Spinal cord (tissue), 10 donors: ENCODE measurements at places on chromosomes 7 and 10. TPM values are rescaled to one million over a fixed set of nuclear protein-coding genes. Genes with fewer than 3 reads are reported as not detected.

DNA sequence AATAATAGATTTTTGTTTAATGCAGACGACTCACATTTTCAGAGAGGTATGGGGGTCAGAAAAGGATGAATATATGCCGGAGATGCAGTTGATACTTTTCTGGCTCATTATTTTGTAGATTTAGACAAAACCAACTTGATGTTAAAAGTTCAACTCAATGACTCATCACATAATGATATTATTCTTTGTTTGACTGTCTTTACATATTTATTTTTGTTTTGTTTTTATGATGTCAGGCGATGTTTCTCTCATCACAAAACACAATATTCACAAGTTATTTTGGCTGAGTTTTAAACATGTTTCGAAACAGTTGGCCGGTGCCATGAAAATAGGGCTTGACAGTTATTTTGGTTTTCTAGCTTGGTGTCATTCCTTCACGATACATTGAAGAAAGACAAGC, 1.3 kb downstream of the GJD4 start:
- no peaks in the 10 kb centered on the region for H3K36me3 ChIP-seq
- no peak overlapping the region for H3K4me3 ChIP-seq
- peaks cover 14% of the 10 kb centered on the region for H3K4me1 ChIP-seq
- no peak overlapping the region for H3K27ac ChIP-seq

DNA sequence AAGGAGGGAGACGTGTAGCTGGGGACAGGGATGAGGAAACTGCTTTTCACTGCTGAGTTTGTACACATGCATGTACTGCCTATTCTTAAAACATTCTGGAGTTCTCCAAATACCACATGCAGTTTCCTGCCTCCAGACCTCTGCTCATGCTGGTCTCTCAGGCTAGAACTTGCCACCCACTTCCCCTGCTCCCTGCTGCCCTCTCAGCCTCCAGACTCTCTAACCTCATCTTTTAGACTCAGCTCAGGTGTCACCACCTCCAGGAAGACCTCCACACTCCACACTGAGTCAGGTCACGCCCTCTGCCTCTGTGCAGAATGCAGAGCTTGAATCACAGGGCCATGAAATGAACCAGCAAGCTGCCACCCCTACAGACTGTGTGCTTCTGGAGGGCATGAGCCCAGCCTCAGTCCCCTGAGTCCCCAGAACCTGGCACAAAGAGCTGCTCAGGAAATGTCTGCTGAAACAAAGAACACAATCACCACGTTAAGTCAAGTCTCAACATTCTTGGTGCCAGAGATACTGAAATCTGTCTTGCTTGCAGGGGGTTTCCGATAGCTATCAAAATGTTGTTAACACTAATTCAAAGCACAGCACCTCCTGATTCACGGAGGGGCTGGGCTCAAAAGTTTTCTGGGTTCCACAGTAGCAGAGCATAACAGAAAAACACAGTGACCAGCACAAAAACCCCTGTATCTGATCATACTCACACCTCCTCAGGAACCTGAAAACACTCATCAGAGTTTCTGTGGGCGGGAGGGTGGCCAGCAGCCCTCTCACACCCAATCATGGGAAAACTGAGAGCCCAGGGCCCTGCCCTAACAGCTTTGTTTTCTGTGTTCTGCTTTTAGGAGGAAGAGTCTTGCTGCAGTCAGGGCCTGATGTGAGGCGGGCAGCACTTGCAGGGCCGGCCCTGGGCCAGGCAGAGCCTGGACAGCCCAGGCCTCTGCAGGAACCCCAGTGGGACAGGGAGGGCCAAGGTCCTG, 21.1 kb downstream of the FAM53B start:
- no peaks in the 10 kb centered on the region for H3K27me3 ChIP-seq
- H3K4me1 ChIP-seq, result peaks cover 75% of the 10 kb centered on the region
- H3K27ac ChIP-seq, result peak overlapping the region; percentile 92

DNA sequence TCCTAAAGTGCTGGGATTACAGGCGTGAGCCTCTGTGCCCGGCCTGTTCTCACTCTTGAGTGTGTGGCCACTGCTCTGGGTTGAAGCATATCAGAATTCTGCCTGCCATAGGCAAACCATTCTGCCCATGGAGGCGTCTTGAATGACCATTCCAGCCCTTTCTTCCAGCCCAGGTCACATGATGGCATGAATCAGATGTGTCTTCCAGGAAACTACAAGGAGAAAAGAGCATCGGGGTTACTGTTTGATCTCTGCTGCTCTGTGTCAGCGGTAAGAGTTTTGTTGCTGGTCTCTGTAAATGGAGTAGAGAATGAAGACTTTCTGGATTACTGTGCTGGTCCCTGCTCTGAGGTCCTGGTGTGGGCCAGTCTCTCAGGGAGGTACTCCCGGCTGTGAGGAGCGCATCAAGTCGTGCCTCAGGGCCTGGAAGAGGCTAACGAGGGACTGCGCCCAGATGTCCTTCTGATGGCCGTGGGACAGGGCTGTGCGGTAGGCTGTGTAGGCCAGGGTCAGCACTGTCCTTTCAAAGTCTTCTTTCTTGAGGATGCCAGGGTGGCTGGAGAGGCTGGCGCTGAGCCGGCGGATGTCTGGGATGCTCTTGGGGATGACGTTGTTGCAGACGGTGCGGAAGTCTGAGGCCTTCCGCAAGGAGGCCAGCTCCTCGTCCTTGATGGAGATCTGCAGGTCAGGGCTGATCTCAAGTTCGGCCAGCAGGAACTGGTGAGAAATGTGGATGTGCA, 5.8 kb upstream of the SLC13A4 start:
- H3K27me3 ChIP-seq, result no peaks in the 10 kb centered on the region
- H3K4me1 ChIP-seq, result peaks cover 5% of the 10 kb centered on the region
- H3K4me3 ChIP-seq, result no peak overlapping the region

- no peak for DNase-seq
- H3K36me3 ChIP-seq, result no peaks in the 10 kb centered on the region
- H3K4me1 ChIP-seq, result peaks cover 4% of the 10 kb centered on the region
- peak overlapping the region; percentile 95 for H3K4me3 ChIP-seq
- no peaks in the 10 kb centered on the region for H3K27me3 ChIP-seq
Observed at GRCh38 chr7:13991791-13992595, 2.5 kb upstream of the ETV1 start.

GRCh38 chr10:97000487-97001182, 168.5 kb downstream of the LCOR start:
- H3K27ac ChIP-seq, result no peak overlapping the region
- no peaks in the 10 kb centered on the region for H3K27me3 ChIP-seq

GRCh38 chr7:31775556-31775955, 88.5 kb downstream of the PPP1R17 start:
- H3K4me1 ChIP-seq, result no peaks in the 10 kb centered on the region
- no peaks in the 10 kb centered on the region for H3K36me3 ChIP-seq
- DNase-seq, result no peak
- H3K4me3 ChIP-seq, result no peak overlapping the region
- no peaks in the 10 kb centered on the region for H3K27me3 ChIP-seq

DNA sequence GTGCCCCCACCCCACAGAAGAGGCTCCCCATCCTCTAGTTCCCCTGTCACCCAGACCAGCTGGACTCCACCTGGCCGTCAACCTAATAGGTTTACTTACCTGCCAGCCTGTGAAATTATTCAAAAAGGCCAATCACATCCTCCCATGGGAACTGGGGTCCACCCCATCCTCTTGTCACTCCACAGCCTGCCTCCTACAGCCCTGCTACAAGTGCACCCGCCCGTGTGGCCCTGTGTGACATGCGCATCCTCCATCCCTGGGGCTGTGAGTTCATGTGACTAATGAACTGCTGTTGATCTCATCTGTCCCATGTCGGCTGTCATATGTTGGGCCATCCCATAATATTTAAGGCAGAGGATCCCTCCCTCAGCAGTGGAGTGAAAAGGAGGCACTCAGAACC, 39.4 kb downstream of the AOC1 start:
- no peaks in the 10 kb centered on the region for H3K36me3 ChIP-seq
- no peak for DNase-seq
- H3K4me1 ChIP-seq, result no peaks in the 10 kb centered on the region

DNA sequence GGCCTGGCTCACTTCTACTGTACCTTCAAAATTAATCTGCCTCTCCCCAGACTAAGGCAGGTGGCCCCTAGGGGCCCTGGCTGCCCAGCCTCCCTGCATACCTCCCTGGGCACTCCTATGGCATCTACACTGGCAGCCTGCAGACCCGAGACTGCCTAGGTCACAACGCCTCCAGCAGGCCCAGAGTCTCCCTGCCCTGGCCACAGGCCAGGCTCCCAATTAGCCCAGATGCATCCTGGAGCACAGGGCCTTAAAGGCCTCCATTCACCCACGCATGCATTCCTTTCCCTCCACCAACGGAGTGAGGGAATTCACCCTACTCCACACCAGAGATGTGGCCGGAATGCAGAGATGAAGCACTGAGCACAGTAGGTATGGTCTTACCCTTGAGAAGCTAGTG, 1.9 kb downstream of the CHAT start:
- no peaks in the 10 kb centered on the region for H3K36me3 ChIP-seq
- H3K27ac ChIP-seq, result no peak overlapping the region

DNA sequence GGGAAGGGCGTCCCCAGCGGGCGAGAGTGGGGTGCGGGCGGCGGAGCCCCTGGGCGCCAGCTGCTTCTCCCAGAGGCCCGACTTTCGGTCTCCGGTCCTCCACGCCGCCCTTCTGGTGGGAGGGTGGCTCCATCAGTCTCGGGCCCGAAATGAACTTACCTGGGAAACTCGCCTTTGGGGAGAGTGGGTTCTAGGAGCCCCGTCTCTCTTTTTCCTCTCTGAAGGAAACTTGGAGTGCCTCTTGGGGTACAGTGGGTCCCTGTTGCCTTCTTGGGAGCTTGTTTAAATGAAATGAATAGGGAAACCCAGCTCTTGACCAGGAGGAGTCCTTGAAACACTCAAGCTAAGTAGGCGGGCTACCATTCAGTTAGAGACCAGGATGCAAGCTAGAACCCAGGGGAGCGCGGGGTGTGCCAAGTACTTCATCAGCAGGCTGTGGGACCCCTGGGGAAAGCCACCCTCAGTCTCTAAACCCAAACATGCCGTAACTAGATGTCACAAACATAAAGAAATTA, 1.3 kb downstream of the SLC26A4 start:
- no peak overlapping the region for H3K27ac ChIP-seq
- no peak for DNase-seq
- H3K4me1 ChIP-seq, result peaks cover 21% of the 10 kb centered on the region
- no peaks in the 10 kb centered on the region for H3K36me3 ChIP-seq
- H3K27me3 ChIP-seq, result peaks cover 36% of the 10 kb centered on the region

- H3K27ac ChIP-seq, result no peak overlapping the region
- H3K27me3 ChIP-seq, result no peaks in the 10 kb centered on the region
- H3K4me1 ChIP-seq, result peaks cover 7% of the 10 kb centered on the region
- DNase-seq, result no peak
Observed at GRCh38 chr10:131402771-131403650, 91.5 kb upstream of the TCERG1L start.

DNA sequence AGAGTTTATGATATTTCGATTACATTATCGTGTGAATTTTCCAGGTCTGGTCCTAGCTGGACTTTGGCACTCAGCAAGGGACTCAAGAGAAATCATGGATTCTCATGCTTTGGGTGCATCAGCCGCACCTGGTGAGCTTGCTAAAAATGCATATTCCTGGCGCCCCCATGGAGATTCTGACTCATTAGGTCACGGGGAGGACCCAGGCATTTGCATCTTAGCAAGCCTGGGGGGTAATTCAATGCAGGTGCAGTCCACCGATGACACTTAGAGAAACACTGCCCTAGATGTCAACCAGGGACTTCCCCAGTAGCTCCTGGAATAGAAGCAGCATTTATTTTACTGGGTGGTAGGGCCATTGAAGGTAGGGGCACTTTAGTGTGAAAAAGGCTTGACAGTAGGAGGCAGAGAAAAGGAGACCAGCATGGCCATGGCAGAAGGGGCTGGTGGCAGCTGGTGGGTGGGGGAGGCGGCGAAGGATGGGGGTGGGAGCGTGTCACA, 29.9 kb upstream of the PDCD4 start:
- no peak for DNase-seq
- H3K36me3 ChIP-seq, result no peaks in the 10 kb centered on the region
- no peak overlapping the region for H3K27ac ChIP-seq

- no peak overlapping the region for H3K4me3 ChIP-seq
- DNase-seq, result no peak
- no peaks in the 10 kb centered on the region for H3K4me1 ChIP-seq
- no peaks in the 10 kb centered on the region for H3K27me3 ChIP-seq
- H3K36me3 ChIP-seq, result no peaks in the 10 kb centered on the region
Observed at GRCh38 chr7:142481548-142481947, 223.7 kb upstream of the PRSS58 start.

DNA sequence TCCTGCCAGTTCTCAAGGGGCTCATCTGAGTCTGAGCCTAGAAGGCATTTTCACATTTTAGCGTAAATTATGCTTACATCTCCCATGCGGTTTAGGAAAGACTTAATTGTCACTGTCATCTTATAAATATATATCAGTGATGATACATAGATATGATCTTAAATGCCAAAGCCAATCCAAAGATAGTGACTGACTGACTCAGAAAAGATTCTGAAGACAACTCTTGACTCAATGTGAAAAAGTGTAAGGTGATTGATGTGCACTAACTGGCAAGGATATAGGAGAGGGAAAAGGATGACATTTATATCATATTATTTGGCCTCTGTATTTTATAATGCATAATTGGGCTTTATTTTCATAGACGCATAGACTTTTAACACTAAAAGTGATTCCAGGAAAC, 84.9 kb upstream of the LRRN3 start:
- no peak overlapping the region for H3K4me3 ChIP-seq
- no peak for DNase-seq
- no peak overlapping the region for H3K27ac ChIP-seq
- no peaks in the 10 kb centered on the region for H3K36me3 ChIP-seq
- H3K4me1 ChIP-seq, result no peaks in the 10 kb centered on the region

DNA sequence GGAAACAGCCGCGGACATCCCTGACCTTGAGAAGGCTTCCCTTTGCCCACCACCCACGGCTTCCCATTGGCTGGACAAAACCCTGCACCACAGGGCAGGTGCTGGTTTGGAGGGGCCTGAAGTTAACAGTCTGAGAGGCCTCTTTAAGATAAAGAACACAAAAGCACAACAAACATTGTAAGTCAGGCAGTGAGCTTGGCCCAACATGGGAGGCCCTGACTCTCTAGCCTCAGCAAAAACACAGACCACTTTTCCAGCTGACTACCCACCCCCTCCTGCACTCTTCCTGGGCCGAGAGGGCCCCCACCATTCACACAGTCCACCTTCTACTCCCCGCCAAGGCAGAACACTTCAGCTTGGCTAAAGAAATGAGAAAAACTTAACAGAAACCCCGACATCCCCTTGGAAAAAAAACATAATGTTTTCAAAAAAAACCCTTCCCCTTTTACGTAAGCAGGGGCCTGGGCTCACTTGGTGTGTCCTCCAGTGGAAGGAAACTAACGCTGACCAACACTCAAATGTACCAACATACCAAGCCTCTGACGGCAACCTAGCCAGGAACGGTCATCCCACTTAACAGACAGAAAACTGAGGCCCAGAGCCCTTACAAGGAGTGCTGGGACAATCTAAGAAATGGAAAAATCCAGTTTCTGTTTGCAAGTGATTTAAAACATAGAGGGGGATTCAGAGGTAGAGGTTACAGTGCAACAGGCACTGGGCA, 80.9 kb downstream of the COBL start:
- no peaks in the 10 kb centered on the region for H3K27me3 ChIP-seq
- H3K36me3 ChIP-seq, result no peaks in the 10 kb centered on the region
- H3K4me3 ChIP-seq, result no peak overlapping the region
- no peak overlapping the region for H3K27ac ChIP-seq

- no peak overlapping the region for H3K27ac ChIP-seq
- H3K27me3 ChIP-seq, result no peaks in the 10 kb centered on the region
- H3K4me3 ChIP-seq, result no peak overlapping the region
Observed at GRCh38 chr7:86013662-86014061, 630.0 kb upstream of the GRM3 start.

Gene MMP21
- 0.40 TPM for total RNA-seq

Gene MSS51
- 3.9 TPM for total RNA-seq

Gene SERPINE1
- 1.9 TPM for total RNA-seq

Gene DGKB
- total RNA-seq, result 31.4 TPM

Gene FAM131B
- total RNA-seq, result 26.7 TPM

Gene PPP1R9A
- total RNA-seq, result 41.4 TPM

Gene EGR2
- total RNA-seq, result 12.0 TPM

Gene WIPF3
- 4.5 TPM for total RNA-seq
